Fibroblast of lung (primary cell): ENCODE measurements at places on chromosomes 1 and 21. TPM values are rescaled to one million over a fixed set of nuclear protein-coding genes. Genes with fewer than 3 reads are reported as not detected.

PLA2G2D gene
- not detected in 2 replicates for total RNA-seq

SELE gene
- not detected in 2 replicates for total RNA-seq

DCDC2B gene
- not detected in 2 replicates for total RNA-seq

TMPRSS15 gene
- total RNA-seq: not detected in 2 replicates

HSD3B1 gene
- total RNA-seq: not detected in 2 replicates

SLFNL1 gene
- total RNA-seq: 0.51 and 0.66 TPM in 2 replicates

WNT3A gene
- total RNA-seq: not detected in 2 replicates

POU3F1 gene
- total RNA-seq: under 0.01 TPM in 1 of 2 replicates, not detected in the other

TDRD5 gene
- total RNA-seq: not detected in 2 replicates

CLDN17 gene
- total RNA-seq: not detected in 2 replicates

SPATA45 gene
- total RNA-seq: 0.51 and 0.83 TPM in 2 replicates

COL8A2 gene
- total RNA-seq: 18.5 and 31.0 TPM in 2 replicates

G0S2 gene
- total RNA-seq: 79.1 and 180 TPM in 2 replicates

CASQ2 gene
- not detected in 2 replicates for total RNA-seq

WASF2 gene
- 16.7 and 26.3 TPM in 2 replicates for total RNA-seq

ARF1 gene
- 195 and 261 TPM in 2 replicates for total RNA-seq

- H3K27me3 ChIP-seq: no peaks in the 10 kb centered on the region
- H3K4me3 ChIP-seq: peak overlapping the region; percentile 75
- peaks cover 5% of the 10 kb centered on the region for H3K4me1 ChIP-seq
- no peak for DNase-seq
- H3K36me3 ChIP-seq: no peaks in the 10 kb centered on the region
- H3K27ac ChIP-seq: peak overlapping the region; percentile 59
These were observed 1.9 kb downstream of the SLC6A9 start for GRCh38 chr1:44029260-44029910.

DNA sequence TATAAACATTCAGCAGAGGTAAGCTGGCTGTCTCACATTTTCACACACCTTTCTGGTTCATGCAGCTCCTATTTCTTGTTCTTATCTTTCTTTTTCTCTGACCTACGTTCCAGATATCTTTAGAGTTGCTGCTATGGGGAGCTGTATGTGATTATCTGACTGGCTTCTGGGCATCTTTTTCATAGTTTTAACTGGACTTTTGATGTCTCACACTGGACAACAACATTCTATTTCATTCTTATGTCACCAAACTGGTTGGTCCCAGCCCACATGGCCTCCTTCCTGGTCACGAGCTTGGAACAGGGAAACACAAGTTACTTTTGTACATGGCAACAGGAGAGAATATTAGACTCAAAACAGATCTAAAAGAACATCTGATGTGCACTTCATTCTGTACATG lies 7.7 kb upstream of the CLDN8 start:
- no peaks in the 10 kb centered on the region for H3K27me3 ChIP-seq
- no peak for DNase-seq
- H3K4me1 ChIP-seq: peaks cover 3% of the 10 kb centered on the region
- no peak overlapping the region for H3K4me3 ChIP-seq
- no peaks in the 10 kb centered on the region for H3K36me3 ChIP-seq

GRCh38 chr21:28136656-28137255 lies 855.9 kb downstream of the LTN1 start:
- H3K36me3 ChIP-seq: no peaks in the 10 kb centered on the region
- H3K4me3 ChIP-seq: no peak overlapping the region
- DNase-seq: no peak

- DNase-seq: peak; percentile 78
- no peak overlapping the region for H3K4me3 ChIP-seq
- H3K36me3 ChIP-seq: no peaks in the 10 kb centered on the region
- H3K27me3 ChIP-seq: peaks cover 21% of the 10 kb centered on the region
- H3K4me1 ChIP-seq: no peaks in the 10 kb centered on the region
- H3K27ac ChIP-seq: no peak overlapping the region
These were observed 921 bp upstream of the ASCL5 start for GRCh38 chr1:201127755-201128455.

DNA sequence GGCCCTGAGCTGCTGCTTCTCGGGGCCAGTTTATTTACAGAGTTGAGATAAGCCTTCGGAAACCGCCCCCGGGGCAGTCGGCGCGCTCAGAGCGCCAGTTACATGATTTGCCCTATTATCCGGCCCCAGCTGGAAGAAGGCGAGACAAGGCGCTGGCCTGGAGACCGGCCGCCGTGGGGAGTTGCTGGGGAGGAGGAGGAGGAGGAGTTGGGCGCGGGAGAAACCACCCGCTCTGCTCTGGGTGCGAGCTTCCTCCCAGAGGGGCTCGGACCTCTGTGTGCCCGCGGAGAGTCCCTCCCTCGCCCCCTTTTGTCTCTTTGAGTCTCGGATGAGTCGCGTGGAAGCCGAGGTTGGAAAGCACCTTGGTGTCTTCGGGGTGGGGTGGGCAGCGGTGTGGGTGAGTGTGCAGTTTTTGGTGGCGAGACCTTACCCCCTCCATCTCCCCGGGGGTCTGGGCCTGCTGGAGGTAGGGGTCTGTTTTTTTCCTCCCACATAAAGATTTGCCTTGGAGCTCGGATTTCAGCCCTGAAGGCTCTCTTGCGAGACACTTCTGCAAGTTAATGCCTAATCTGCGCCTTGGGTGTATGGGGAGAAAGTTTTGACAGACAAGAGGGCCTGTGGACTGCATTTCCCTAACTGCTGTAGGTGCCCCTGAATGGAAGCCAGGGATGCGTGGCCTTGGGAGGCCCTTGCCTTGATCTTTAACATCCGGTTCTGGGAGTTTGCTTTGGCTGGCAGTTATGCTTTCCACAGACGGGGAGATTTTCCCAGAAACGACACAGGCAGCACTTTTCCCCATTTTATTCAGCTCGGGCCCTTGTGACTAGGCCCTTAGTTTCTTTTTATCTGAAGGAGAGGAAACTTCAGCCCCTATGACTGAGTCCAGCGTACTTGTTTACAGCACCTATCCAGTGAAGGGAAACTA lies 80.0 kb downstream of the NDUFS5 start:
- peak; percentile 51 for DNase-seq
- peak overlapping the region; percentile 88 for H3K4me3 ChIP-seq
- no peaks in the 10 kb centered on the region for H3K36me3 ChIP-seq
- peak overlapping the region; percentile 85 for H3K27ac ChIP-seq
- peaks cover 27% of the 10 kb centered on the region for H3K4me1 ChIP-seq
- H3K27me3 ChIP-seq: no peaks in the 10 kb centered on the region

DNA sequence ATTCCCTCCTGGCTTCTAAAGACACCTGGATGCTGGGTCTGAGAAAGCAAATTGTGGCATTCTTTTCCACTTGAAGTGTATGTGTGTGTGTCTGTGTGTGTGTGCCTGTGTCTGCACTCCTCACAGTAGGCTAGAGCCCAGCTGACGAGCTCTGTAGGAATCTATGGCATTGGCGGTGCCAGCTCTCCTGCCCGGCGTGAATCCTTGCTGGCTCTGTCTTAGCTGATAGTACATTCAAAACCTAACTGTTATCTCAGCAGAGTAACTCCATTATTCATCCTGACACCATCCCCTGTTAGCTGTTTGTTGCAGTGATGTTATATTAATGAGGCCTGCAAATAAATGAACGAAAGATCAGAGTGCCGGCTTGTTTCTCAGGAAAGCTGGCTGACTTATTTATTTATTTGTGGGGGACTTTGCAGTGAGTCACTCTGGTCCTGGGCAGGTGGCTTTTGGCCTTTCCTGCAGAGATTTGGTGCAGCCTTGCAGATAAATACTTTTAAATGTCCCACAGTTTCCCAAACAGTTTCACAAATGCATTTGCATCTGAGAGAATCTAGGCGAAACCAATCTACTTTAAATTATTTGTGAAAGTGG lies 160.6 kb upstream of the CD34 start:
- no peak overlapping the region for H3K4me3 ChIP-seq
- no peaks in the 10 kb centered on the region for H3K36me3 ChIP-seq
- H3K4me1 ChIP-seq: no peaks in the 10 kb centered on the region
- no peak overlapping the region for H3K27ac ChIP-seq

DNA sequence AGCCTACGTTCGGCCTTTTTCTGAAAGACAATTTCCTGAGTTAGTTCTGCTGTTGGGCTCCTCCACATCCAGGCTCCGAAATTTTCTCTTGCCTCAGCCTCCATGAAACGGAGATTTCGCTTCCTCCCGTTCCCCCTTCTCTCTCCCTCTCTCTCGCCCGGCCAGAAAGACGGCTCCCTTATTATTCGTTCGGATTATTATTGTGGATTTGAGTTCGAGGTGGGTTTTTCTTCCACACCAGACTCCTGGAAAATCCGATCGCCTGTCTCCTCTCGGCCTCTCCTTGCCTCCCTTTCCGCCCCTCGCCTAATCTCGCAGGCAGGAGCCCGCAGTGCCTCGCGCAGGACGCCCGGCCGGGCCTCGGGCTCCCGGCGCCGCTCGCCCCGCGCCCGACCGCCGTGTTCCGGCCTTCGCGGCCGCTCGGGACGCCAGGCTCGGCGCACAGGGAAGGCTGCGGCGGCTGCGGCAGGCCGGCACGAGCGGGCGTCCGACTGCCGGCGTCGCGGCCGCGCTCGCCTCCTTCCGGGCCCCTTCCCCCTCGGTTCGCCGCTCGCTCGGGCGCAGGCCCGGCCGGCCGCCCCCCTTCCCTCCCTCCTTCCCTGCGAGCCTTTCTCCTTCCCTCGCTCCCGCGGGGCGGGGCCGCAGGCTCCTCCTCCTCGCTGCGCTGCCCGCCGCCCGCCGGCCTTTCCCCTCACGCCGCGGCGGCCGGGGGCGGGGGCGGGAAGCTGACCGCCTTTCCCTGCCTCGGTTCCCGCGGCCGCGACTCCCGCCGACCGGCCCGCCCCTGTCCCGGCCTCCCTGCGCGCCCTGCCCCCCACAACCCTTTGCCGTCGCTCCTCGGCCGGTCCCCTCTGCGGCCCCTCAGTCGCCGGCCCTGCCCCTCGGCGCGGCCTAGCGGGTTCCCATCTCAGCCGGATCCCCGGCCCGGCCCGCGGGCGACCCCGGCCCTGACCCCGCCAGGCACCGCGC lies at the start of gene ARHGEF11:
Gene ARHGEF11, minus strand, starts transcription at position 493 of the 969 bp plus-strand sequence. CDS start 1,412 bp downstream, outside the sequence.
- peak within 1 kb of the TSS; percentile 95 for H3K4me3 ChIP-seq
- peaks cover 4% of the 10 kb centered on the region for H3K4me1 ChIP-seq
- no peaks in the 10 kb centered on the region for H3K36me3 ChIP-seq
- no peaks in the 10 kb centered on the region for H3K27me3 ChIP-seq
- H3K27ac ChIP-seq: peak within 1 kb of the TSS; percentile 78
- DNase-seq: peak; percentile 88

DNA sequence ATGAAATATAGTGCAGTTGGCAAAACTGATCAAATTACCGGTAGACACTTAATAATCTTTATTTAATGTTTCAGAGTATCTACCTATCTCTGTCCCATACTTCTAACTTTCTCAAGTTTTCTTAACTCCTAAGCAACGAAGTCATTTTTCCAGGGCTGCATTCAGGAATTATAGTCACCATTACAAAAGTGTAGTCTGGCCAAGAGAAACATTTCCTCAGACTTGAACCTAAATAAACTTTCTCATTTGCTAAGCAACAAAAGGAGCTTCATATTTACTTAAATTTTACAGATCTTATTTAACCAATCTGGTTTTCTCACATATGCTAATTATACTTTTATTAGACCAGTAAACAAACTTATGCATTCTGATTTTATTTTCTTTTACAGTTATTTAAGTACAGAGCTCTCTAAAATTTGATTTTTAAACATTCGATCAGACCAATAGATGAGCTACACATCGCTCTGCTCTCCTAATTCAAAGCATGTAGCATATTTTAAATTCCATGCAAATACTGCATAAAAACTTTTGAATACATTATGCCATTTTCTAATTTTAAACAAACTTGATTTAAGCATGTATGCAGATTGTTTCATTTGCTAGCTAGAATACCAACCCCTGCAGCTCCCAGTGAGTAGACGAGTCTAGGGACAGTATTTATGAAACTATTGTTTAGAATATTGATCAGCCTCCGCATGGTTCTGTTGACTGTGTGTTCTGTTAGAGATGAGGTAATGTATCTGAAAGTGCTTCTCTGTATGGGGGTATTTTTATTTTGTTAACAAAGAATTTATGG lies 201.4 kb downstream of the CHRM3 start:
- DNase-seq: no peak
- H3K36me3 ChIP-seq: no peaks in the 10 kb centered on the region
- H3K4me3 ChIP-seq: no peak overlapping the region
- H3K4me1 ChIP-seq: no peaks in the 10 kb centered on the region

GRCh38 chr1:11854519-11854918 lies 4.2 kb downstream of the NPPB start:
- H3K27me3 ChIP-seq: peaks cover 22% of the 10 kb centered on the region
- no peak overlapping the region for H3K27ac ChIP-seq
- H3K4me3 ChIP-seq: no peak overlapping the region

DNA sequence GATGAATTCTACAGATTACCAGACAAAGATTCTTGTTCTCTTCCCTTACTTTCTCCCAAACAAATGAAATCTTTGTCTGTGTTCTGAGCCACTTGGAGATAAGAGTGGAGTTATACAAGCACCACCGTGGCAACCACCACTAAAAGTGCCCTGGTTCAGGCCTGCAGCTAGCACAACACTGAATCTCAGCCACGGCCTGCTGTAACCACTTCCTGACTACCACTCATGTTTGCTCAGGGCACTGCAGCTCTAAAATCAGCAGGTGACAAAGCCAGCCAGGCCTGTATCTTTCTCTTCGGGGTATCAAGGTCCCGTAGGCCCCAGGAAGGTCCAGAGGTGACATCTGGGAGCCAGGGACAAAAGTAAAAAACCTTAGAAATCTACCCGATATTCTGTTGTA lies 3.2 kb upstream of the OR2T6 start:
- no peaks in the 10 kb centered on the region for H3K36me3 ChIP-seq
- no peak overlapping the region for H3K27ac ChIP-seq
- no peak overlapping the region for H3K4me3 ChIP-seq
- no peak for DNase-seq

GRCh38 chr1:5709461-5709975 lies 282.7 kb downstream of the NPHP4 start:
- H3K27ac ChIP-seq: no peak overlapping the region
- no peaks in the 10 kb centered on the region for H3K27me3 ChIP-seq
- no peak overlapping the region for H3K4me3 ChIP-seq
- no peaks in the 10 kb centered on the region for H3K36me3 ChIP-seq
- no peak for DNase-seq

- peaks cover 2% of the 10 kb centered on the region for H3K4me1 ChIP-seq
- no peaks in the 10 kb centered on the region for H3K36me3 ChIP-seq
- no peaks in the 10 kb centered on the region for H3K27me3 ChIP-seq
- no peak overlapping the region for H3K27ac ChIP-seq
- peak overlapping the region; percentile 25 for H3K4me3 ChIP-seq
- peak; percentile 63 for DNase-seq
These were observed 105.7 kb downstream of the PRDM16 start for GRCh38 chr1:3174487-3175247.

- H3K27ac ChIP-seq: no peak overlapping the region
- no peak for DNase-seq
- no peak overlapping the region for H3K4me3 ChIP-seq
- no peaks in the 10 kb centered on the region for H3K27me3 ChIP-seq
These were observed 42.3 kb downstream of the KRTAP10-1 start for GRCh38 chr21:44497703-44498126.

GRCh38 chr1:114108751-114109255 lies 44.9 kb downstream of the SYT6 start:
- H3K4me3 ChIP-seq: no peak overlapping the region
- peaks cover 14% of the 10 kb centered on the region for H3K27me3 ChIP-seq
- H3K4me1 ChIP-seq: no peaks in the 10 kb centered on the region

DNA sequence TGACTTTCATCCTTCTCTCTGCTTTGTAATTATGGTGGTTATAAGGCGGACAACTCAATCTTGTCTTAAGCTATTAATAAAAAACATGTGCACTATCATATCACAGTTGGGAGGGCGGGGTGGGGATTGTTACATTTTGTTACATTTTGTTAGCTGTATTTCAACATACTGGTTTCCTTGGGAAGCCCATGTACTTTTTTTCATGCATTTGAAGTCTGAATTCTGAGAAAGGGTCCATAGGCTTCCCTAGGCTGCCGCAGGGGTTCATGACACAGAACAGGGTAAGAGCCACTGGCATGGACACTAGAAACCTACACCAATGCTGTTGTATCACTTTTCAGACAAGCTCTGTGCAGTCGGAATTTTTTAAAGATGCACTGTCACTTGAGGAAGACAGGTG lies 178.8 kb downstream of the ETS2 start:
- H3K27ac ChIP-seq: peak overlapping the region; percentile 71
- no peak for DNase-seq
- H3K27me3 ChIP-seq: no peaks in the 10 kb centered on the region
- no peaks in the 10 kb centered on the region for H3K36me3 ChIP-seq
